ENCODE measurements at places on chromosomes 5 and 9.

GRCh38 chr9:93325307-93326035, 126.0 kb upstream of the FAM120A start:
- DNase-seq: no peak

GRCh38 chr9:108297073-108297472, 558.7 kb downstream of the ACTL7B start:
- DNase-seq: no peak

GRCh38 chr5:64418013-64418412, 87.8 kb upstream of the RGS7BP start:
- no peak for DNase-seq

GRCh38 chr5:137040641-137041340, 458.3 kb downstream of the SPOCK1 start:
- DNase-seq: no peak

DNA sequence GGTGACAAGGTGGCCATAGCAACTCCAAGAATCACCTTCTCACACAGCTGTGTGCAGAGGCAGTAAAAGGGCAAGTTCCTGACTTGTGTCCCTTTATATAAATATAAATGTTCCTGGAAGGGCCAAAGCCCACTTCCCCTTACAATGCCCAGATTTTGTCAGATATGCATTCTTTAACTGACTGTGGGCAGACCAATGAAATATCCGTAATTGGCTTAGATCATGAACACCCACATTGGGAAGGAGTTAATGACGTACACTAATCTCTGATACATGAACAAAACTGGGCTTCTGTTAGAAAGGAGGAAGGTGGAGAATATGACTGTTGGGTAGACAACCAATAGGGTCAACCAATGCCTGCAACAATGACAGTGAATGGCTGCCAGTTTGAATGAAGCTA, 397.2 kb upstream of the CLINT1 start:
- no peak for DNase-seq

All from GM12892 (cell line).